ENCODE measurements at places on chromosomes 1 and 21.

DNA sequence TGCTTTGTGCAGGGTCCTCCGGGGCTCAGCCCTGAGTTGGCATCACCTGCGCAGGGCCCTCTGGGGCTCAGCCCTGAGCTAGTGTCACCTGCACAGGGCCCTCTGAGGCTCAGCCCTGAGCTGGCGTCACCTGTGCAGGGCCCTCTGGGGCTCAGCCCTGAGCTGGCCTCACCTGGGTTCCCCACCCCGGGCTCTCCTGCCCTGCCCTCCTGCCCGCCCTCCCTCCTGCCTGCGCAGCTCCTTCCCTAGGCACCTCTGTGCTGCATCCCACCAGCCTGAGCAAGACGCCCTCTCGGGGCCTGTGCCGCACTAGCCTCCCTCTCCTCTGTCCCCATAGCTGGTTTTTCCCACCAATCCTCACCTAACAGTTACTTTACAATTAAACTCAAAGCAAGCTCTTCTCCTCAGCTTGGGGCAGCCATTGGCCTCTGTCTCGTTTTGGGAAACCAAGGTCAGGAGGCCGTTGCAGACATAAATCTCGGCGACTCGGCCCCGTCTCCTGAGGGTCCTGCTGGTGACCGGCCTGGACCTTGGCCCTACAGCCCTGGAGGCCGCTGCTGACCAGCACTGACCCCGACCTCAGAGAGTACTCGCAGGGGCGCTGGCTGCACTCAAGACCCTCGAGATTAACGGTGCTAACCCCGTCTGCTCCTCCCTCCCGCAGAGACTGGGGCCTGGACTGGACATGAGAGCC, 22.7 kb downstream of the COL6A1 start:
- DNase-seq = no peak

DNA sequence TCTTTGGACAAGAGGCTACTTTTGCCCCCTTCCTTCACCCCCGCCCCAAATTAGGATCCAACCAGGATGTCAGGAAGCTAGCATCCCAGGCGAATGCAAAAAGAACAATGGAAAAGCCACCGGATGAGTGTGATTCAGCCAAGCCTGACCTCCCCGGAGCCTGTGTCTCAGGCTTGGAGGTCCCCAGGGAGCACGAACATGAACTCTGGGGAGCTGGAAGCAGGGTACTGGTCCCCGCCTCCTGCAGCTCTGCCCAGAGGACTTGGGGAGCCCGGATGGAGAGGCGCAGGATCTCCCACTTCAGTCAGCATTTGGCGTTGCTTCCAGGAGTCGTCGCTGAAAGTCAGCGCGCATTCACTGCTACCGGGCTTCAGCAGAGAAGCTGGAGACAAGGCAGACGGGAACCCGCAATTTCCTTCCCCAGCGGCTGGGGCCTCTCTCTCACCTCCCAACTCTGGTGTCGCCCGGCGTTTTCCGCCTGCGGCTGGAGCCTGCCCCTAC, 1.8 kb upstream of the TBX15 start:
- no peak for DNase-seq

DNA sequence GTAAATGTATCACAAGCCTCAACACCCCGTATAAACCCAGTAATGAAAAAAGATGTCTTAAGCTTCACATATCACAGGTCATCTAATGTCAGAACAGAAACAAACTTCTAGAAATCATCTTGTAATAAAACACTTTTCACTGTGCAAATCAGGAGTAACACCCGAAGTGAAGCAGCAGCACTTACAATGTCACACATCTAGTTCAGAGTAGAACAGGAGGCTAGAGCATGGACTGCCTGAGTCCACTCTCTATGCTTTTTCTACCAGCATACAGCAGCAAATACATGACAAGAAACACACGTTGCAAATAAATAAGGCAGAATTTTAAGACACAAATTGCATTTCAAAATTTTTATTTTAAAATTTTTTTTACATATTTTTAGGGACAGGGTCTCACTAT, 57.2 kb downstream of the AKT3 start:
- no peak for DNase-seq

GRCh38 chr1:63448731-63449246, 74.2 kb downstream of the ITGB3BP start:
- no peak for DNase-seq

DNA sequence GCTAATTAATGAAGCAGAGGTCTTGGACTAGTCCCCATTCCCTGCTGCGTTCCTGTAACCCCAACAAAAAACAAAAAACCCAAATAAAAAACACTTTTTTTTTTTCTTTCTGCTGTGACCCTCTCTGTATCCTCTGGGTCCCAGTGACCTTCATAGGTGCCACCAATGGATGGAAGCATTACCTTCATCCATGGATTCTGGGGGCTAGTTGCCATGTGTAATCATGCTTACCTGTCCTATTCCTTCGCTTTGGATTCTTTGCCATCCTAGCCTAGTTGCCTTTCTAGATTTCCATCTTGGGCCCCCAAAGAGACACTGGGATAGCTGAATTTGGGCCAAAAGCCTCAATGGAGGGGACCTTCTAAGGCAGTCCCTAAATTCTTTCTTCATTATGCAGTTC, 1208.7 kb downstream of the BRINP3 start:
- DNase-seq = peak; percentile 13

DNA sequence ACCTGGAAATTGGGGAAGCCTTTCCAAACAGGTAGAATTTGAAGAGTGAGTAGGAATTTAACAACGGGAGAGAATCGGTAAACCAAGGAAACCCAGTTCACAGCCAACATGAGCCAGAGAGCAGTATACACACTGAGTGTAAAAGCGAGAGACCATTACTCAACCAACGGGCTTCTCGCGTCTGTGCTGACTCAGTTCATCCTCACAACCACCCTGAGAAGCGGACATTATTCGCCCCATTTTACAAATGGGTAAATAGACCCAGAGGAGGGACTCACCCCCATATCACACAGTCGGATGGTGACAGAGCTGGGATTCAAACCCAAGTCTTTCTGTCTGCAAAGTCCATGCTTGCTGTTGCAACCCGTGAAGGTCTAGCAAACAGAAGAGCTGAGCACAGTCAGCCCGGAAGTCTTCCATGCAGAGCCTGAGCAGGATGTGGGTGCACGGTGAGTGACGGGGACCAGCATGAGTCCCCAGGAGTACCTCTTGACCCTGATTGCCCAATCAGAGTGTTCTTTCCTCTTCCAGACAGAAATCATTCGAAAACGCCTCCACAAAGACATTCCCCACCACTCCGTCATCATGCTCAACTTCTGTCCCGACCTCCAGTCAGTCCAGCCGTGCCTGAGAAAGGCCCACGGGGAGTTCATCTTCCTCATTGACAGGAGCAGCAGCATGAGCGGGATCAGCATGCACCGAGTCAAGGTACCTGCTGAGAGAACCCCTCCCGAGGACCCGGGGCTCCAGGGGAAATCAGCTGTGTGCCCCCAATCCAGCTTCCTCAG, 32.3 kb downstream of the VWA5B1 start:
- no peak for DNase-seq

DNA sequence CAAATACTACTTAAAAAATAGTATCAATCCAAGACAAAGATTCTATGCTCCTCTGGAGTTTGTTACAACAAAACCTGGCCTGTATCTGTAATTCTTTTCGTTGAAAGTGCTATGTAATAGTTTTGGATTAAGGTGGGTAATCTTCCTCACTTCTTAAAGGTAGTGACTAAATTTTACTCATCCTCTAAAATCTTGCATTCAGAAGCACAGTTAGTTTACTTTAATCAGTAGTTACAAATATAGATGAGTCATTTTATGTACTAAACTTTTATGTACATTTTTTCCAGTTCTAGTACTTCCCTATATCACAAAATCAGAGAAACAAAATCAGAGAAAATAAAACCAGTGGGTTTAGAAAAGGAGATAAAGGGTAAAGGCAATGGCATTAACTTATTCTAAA, 51.3 kb downstream of the ZNHIT6 start:
- no peak for DNase-seq

DNA sequence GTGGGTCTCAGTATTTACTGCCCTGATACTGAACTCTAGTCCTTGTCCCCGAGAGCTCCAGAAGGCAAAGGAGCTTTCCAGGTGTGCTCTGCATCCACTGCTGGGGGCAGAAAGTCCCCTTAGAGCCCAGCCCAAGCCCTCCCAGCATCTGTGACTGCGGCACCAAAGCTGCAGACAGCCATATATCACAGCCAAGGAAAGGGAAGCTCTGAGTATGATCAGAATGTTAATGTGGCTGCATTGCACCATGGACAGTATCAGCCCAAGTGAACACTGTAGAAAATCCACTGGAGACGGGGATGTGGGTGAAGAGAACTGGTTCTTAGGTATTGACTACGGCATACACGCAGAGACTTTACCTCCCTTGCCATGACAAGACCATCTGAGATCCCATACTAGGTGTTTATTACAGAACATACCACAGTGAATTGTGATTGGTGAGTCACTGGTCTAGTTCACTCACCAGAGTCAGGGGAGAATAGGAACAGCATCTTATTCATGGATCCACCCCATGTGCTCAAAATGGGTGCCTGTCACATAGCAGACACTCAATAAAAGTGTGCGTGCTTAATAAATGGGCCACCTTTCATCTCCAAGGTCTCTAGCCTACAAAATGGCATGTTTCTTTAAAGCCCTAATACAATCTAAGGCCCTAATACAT, 170.3 kb downstream of the HHIPL2 start:
- DNase-seq = no peak

DNA sequence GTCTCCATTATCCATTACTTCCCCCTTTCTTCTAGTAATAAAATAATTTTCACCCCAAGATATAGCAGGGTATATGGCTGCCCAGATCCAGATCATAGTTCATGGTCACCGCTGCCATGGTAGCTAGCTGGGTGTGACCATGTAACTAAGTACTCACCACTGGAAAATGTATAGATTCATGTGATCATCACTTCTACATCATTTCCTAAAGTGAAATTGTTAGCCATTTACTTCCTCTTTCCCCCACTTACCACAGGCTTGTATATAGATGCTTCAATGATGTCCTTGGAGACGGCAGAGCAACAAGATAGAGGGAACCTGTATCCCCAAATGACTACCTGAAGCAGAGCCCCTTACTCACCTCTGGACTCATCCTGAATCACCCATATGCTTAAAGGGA, 22.7 kb upstream of the EYA3 start:
- DNase-seq = no peak

GRCh38 chr1:53658489-53659230, 80.3 kb downstream of the GLIS1 start:
- no peak for DNase-seq

DNA sequence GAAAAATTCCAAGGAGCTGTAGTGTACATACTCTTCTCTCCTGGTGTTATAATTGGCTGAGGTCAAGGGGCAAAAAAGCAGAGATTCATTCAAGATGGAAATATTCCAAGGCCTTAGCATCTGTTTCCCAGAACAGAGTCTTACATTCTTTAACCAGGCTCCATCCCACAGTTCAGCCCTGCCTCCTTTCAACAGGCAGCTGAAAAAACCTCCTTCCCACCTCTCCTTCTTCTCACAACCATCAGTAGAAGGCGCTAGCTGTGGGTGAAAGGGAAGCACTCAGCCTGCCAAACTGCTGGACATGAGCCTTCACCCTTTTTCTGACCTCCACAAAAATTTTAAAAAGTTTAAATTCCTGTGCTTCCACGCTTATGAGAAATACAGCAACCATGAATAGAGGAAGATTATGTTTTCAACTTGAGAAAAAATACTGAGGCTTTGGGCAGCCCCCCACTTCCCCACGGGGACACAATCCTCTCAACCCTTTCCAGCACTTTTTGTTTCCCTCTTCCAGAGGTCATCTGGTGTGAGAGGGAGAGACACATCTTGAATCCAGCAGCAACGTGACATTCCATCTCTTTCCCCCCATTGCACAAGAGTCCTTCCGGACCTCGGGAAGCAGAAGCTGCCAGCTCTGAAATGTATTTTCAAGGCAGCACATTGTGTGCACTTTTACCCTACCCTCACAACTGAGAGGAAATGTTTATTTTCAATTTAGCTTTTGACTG, 43.2 kb upstream of the FMO2 start:
- DNase-seq = no peak

- no peak for DNase-seq
These were observed 173.4 kb downstream of the ZZZ3 start for GRCh38 chr1:77509051-77509492.

GRCh38 chr1:219347921-219348391, 174.3 kb downstream of the LYPLAL1 start:
- peak; percentile 88 for DNase-seq

DNA sequence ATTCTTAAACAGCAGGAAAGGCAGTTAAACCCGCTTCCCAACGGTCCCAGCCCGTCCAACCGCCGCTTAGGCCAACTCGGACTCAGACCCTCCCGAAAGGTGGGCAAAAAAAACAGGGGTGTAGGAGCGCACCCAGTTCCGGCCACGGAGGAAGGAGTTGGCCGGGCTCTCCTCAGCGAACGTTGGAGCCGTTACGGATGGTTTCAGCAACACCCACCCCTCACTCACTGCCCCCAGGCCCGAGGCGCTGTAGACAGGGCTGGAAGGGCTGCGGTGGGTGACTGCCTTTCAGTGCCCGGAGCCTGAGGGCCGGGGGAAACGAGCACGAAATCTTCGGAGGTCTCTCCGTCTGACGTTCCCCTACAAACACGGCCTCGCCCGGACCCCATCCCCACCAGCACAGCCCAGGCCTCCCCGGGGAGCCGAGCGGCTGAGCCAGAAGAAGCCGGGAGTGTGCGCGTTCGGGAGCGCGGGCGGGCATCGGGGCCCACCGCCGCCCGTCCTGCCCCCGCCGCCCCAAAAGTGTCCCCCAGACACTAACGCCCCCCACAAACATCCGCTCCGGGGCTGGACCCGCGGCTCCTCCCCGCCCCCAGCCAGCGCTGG, 1.3 kb downstream of the KDM5B start:
- DNase-seq = no peak

GRCh38 chr1:185907246-185907645, 173.1 kb downstream of the HMCN1 start:
- DNase-seq = no peak

DNA sequence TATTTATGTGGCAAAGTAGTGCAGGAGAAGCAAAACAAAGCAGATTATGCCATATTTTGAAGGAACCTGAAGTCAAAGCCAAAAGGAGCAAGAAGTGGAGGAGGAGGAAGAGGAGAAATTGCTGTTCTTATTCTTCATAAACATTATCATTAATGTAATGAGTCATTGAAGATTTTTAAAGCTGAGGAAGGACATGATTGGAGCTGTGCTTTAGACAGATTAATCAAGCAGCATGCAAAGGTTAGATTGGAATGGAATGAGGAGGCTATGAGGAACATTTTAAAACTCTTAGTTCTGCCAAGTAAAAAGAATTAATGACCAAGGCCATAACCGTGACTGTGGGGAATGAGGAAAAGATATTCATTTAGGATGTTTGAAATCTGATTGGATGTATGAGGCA, 33.0 kb upstream of the HSD17B7 start:
- DNase-seq = no peak
